ENCODE measurements at places on chromosomes 5 and 9.

DNA sequence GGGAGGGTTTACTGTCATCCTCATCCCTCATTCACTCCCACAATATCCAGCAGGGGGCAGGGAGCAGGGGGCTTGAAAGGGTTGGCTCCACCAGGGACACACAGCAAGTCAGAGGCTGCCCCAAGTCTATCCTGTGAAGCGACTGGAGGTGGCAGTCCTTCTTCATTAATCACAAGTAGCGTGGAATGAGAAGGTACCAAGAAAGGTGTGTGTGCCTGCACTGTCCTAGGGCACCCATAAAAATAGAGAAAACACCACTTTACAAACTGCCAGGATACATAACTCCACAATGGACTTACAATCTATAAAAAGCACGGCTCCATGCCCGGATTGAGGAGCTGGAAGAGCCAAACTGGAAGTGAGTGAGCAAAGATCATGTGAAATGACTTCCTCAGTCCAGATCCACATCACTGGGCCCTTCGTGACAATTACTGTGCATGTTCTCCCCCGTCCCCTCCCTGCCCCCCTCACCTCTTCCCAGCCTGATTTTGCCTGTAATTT, 183.9 kb downstream of the SLIT3 start:
- DNase-seq = no peak

DNA sequence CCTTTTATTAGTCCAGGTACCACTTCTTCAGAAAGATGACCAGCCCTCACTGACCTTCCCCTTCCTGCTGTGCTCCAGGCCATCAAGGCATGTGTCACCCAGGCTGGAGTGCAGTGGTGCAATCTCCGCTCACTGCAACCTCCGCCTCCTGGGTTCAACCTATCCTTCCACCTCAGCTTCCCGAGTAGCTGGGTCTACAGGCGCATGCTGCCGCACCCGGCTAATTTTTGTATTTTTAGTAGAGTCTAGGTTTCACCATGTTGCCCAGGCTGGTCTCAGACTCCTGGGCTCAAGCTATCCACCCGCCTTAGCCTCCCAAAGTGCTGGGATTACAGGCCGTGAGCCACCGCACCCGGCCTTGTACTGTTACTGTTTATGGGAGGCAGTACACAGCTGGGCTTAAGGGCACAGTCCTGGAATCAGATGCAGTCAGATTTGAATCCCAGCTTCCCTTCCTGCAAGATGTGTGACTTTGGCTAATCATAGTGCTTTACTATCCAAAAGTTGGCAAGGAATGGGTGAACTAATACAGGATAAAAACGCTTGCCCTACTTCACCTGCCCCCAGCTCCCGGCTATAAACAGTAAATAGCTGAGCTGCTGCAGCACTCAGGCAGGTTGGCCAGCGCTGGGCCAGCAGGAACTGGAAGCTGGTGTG, 483 bp upstream of the EIF4EBP3 start:
- no peak for DNase-seq

- no peak for DNase-seq
Observed at GRCh38 chr5:159324102-159324755, 6.1 kb downstream of the IL12B start.

DNA sequence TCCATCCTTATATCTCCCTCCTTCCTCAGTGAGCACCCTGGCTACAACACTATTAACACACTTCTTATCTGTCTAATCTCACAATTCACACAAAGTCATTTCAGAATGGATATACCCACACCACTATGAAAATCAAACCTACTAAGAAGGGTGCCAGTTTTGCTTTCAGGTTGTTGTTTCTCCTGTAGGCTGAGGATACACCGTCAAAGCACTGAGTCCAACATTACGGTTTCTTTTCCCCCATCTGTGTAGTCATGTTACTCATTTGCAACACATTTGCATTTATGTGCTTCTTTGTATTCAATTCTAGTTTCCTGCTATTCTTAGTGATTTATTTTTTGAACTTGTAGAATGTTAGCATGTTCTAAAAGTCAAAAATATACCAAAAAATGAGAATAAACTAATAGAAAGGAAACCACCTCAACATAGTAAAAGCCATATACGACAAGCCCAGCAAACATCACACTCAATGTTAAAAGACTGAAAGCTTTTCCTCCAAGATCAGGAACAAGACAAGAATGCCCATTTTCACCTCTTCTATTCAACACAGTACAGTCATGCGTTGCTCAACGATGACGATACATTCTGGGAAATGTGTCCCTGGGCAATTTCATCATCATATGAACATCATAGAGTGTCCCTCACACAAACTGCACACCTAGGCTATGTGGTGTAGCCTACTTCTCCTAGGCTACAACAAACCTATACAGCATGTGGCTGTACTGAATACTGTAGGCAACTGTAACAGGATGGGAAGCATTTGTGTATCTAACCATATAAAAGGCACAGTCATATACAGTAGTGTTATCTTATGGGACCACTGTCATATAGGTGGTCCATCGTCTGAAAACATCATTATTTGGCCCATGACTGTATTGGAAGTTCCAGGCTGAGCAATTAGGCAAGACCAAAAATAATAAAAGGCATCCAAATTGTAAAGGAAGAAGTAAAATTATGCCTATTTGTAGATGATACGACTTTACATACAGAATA, 6.3 kb downstream of the ROR2 start:
- DNase-seq = no peak

DNA sequence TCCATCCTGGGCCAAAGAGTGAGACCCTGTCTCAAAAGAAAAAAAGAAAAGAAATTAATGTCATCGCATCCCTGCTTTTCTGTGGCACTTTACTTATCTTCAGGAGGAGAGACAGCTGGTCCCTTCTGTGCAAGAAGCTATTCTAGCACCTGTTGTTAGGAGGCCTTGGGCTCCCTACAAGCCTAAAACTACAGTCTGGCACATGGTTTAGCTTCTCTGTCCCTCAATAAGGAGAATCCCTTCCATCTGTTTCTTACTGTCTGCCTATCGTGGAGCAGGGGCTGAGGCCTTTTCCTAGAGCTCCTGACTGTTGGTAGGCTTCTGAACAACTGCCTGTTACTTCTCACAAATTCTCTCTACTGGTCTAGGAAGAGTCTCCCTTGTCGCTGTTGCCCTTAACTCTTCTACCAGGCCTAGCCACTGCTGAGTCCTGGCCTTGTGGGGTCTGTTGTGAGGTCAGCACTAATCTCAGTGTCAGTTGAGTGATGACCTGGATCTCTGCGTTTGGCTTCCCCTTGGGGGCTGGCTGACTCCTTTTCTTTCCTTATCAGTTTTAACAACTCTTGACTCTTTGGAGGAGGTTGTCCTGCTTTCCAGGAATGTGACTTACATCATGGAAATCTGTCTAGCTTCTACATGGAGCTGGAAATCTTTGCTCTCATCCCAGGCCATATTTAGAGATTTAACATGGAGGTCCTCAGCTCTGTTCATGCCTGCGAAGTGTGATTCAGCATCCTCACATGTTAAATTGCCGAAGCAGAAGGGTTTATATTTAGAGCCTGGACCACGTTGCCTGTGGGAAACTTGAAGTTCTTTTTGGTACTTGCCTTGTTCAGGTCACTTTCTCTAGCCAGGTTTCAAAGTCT, 5.7 kb upstream of the GARNL3 start:
- DNase-seq = no peak

DNA sequence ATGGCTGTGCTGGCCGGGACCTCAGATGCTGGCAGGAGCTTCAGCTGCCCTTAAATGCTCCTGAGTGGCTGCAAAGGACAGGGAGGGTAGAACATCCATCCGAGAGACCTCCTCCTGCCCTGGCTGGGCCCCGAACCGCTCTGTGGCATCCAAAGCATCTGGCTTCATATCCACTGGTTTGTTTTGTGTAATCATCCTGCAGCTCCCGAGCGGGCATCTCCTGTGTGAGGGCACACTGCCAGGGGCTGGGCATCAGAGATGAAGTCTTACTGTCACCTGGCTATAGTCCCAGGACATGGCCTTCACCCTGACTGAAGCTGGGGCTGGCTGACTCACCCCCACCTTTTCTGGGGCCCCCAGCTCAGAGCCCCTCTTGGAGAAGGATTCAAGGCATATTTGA, 18.5 kb upstream of the NTNG2 start:
- no peak for DNase-seq

- no peak for DNase-seq
Observed at GRCh38 chr5:7410936-7411511, 15.1 kb downstream of the ADCY2 start.

- no peak for DNase-seq
Observed at GRCh38 chr5:168334695-168335094, 43.2 kb downstream of the WWC1 start.

DNA sequence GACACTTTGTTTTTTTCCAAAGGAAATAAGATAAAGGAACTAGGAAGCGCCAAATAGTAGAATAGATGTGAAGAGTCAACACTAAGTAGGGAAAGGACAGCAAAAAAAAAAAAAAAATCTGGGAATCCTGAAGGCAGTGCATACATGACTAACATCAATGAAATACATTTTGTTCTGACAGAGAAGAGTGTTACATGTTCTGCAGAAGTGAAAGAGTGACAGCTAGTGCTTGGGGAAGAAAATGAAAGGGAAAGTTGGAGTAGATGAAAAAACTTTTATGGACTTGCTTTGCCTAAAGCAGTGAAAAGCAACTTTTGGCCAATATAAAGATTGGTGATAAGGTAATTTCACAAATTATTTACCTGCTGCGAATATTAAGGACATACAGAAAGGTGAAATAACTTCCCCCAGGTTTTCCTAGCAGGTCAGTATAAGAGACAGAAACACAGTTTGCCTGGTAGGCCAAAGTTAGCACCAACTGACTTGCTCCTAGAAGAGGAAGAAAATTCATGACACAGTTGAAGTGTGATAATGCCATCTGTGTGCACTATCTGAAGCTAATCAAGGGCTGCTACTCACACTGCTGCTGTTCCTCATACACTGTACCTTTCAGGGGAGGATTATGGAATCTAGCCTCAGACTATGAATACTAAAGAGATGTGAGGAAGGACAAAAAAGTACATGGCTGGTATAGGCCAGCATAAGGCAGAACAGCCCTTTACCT, 38.6 kb downstream of the RANBP6 start:
- DNase-seq = no peak

DNA sequence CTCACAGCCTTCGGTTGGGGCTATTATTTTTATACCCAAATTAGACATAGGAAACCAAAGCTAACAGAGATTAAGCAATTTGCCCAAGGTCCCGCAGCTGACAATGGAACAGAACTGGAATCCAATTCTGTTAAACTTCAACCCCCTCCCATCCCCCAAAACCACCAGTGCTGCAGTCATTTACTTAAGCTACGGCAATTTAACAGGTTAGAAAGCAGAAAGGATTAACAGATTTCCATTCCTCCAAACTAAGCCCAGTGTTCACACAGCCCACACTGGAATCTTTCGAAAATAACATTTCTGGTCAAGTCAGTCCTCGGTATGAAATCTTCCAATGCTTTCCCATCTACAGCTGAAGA, 1023.1 kb upstream of the DMAC1 start:
- DNase-seq = no peak

DNA sequence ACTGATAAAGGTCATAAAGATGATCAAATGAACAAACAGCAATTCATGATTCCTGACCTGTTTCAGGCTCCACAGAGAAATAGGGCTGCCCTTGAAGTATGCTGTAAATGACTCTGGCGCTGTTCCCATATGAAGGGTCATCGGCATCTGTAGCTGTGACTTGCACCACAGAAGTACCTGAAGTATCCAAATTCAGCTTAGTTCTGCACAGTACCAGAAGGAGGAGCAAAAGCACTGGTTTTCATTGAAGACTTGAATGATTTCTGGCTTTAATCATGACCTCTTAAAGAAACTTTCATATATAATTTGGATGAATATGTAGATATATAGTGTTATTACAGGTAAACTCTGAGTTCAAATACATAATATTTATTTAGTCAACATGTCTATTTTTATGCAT, 109.1 kb downstream of the CDH10 start:
- DNase-seq = no peak

- peak; percentile 15 for DNase-seq
Observed at GRCh38 chr9:129752900-129753729, at the start of gene PTGES. Gene PTGES, minus strand, starts transcription at chr9:129753042. Its CDS starts 30 bp downstream, at chr9:129753012.

DNA sequence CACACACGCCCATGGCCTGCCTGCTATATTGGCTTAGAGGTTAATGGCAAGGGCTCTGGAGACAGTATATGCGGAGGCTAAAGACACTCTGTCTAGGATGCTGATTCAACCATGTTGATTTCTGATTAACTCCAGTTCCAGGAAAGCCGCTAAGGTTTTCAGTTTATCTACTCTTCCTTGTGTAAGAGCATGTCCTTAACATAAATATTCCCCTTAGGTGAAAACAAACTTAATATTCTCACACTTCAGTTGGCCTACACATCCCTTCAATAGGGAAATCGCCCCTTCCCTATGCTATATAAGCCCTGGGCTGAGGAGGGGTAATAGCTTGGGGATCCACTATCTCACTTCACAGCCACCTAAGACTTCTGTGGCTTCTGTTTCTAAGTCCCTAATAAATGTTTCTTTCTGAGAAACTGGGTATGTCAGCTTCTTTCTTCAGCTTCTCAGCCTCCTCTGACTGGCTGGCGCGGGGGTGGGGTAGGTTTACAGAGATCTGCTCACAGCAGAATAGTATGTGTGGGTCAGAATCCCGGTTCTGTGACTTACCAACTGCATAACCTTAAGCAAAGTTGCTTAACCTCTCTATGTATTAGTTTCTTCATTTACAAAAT, 4.3 kb upstream of the GPX3 start:
- no peak for DNase-seq

- DNase-seq = no peak
Observed at GRCh38 chr5:961002-961710, 47.4 kb upstream of the NKD2 start.

DNA sequence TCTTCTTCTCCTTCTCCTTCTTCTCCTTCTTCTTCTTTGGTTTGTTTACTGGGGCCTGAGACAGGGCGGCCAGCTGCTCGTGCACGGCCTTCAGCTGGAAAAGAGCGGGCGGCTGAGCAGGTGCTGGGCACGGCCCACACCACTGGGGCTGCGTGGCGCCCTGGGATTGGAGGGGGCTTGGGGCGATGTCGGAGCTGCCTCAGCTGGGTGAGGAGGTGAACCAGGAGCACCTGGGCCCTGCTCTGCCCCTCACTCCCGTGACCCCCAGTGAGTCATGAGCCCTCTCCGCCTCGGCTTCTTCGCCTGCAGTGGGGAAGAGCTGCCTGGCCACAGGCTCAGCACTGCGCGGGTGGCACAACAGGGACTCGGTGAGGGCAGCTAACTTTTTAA, 14.9 kb downstream of the BRD3OS start:
- no peak for DNase-seq

GRCh38 chr9:138118601-138119071, 241.1 kb downstream of the CACNA1B start:
- no peak for DNase-seq

DNA sequence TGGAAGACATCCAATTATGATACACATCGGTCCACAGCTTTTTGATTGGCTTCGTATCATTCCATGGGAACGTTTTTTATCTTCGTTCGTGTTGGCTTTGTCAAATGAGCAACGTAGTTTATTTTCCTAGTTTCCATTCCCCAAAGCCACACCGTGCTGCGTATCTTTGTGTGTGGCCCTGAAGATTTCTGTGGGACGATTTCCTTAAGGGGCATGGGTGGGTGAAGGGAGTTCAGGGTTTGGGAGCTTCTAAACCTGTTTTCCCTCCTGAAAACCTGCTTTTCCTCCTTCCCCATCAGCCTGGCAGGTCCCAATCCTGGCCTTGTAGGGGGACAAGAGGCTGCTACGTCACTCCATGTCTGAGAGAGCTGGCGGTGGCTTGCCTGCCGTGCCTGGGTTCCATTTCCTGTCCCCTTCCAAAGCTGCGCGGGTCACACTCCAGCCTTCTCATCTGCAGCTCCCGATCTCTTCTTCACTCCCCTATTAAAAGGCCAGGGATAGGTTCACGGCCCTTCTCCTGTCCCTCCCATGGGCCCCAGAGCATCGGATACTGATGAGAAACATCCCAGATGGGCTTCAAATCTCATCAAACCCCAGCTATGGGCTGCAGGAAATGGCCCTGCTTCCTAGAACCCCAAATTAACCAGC, 23.5 kb upstream of the ASS1 start:
- no peak for DNase-seq

- no peak for DNase-seq
Observed at GRCh38 chr9:136531186-136531903, 14.5 kb downstream of the NOTCH1 start.

Data from stimulated activated CD4-positive, alpha-beta T cell treated with anti-CD3 and anti-CD28 coated beads, TNF-alpha, amount 100 ng/mL, for 48 hours (primary cell).